ENCODE measurements at places on chromosomes 1 and 21. TPM values are rescaled to one million over a fixed set of nuclear protein-coding genes. Genes with fewer than 3 reads are reported as not detected.

FCGR2B gene
- total RNA-seq, result 29.5 TPM

NHLH1 gene
- not detected for total RNA-seq

MFSD2A gene
- 97.1 TPM for total RNA-seq

CD84 gene
- 2.4 TPM for total RNA-seq

DNA sequence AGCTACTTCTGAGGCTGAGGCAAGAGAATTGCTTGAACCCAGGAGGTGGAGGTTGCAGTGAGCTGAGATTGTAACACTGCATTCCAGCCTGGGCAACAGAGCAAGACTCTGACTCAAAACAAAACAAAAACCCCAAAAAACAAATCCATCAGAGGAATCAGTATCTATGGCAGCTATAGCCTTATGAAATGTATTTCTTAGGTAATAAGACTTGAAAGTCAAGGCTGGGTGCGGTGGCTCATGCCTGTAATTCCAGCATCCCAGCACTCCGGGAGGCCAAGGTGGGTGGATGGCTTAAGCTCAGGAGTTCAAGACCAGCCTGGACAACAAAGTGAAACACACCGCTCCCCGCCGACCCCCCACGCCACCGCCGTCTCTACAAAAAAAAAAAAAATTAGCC, 31.1 kb upstream of the EYA3 start:
- DNase-seq, result no peak
- no peak overlapping the region for H3K27ac ChIP-seq
- no peaks in the 10 kb centered on the region for H3K36me3 ChIP-seq
- no peaks in the 10 kb centered on the region for H3K4me1 ChIP-seq

GRCh38 chr21:28247454-28248020, 745.1 kb downstream of the LTN1 start:
- H3K27me3 ChIP-seq, result no peaks in the 10 kb centered on the region
- H3K4me1 ChIP-seq, result no peaks in the 10 kb centered on the region
- H3K36me3 ChIP-seq, result no peaks in the 10 kb centered on the region
- H3K4me3 ChIP-seq, result no peak overlapping the region

DNA sequence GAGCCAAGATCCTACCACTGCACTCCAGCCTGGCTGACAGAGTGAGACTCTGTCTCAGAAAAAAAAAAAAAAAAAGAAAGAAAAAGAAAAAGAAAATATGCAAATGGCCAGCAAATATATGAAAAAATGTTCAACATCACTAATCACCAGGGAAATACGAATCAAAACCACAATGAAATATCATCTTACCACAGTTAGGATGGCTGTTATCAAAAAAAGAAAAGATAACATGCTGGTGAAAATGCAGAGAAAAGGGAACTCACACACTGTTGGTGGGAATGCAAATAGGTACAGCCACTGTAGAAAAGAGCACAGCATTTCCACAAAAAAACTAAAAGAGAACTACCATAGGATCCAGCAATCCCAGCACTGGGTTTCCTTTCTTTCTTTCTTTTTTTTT, 477.5 kb downstream of the SMYD3 start:
- H3K4me1 ChIP-seq, result no peaks in the 10 kb centered on the region
- no peaks in the 10 kb centered on the region for H3K27me3 ChIP-seq
- H3K36me3 ChIP-seq, result no peaks in the 10 kb centered on the region
- H3K27ac ChIP-seq, result no peak overlapping the region
- H3K4me3 ChIP-seq, result no peak overlapping the region

GRCh38 chr1:33455539-33456501, 16.6 kb upstream of the ZSCAN20 start:
- no peak overlapping the region for H3K4me3 ChIP-seq
- H3K4me1 ChIP-seq, result no peaks in the 10 kb centered on the region
- H3K27me3 ChIP-seq, result no peaks in the 10 kb centered on the region
- H3K36me3 ChIP-seq, result no peaks in the 10 kb centered on the region

- no peaks in the 10 kb centered on the region for H3K27me3 ChIP-seq
- H3K4me1 ChIP-seq, result peaks cover 6% of the 10 kb centered on the region
- H3K4me3 ChIP-seq, result no peak overlapping the region
- H3K36me3 ChIP-seq, result no peaks in the 10 kb centered on the region
- H3K27ac ChIP-seq, result no peak overlapping the region
These were observed 32.1 kb upstream of the LRIG2 start for GRCh38 chr1:113040718-113041412.

- H3K36me3 ChIP-seq, result no peaks in the 10 kb centered on the region
- no peak overlapping the region for H3K27ac ChIP-seq
- no peak for DNase-seq
- H3K4me3 ChIP-seq, result no peak overlapping the region
These were observed 21.3 kb downstream of the UBASH3A start for GRCh38 chr21:42424914-42425541.

- no peak overlapping the region for H3K27ac ChIP-seq
- no peak overlapping the region for H3K4me3 ChIP-seq
- DNase-seq, result no peak
- H3K4me1 ChIP-seq, result no peaks in the 10 kb centered on the region
- H3K27me3 ChIP-seq, result no peaks in the 10 kb centered on the region
These were observed 2.0 kb upstream of the OR2AK2 start for GRCh38 chr1:247962911-247963588.

- DNase-seq, result no peak
- H3K4me1 ChIP-seq, result no peaks in the 10 kb centered on the region
- H3K4me3 ChIP-seq, result no peak overlapping the region
- H3K27ac ChIP-seq, result no peak overlapping the region
These were observed 71.8 kb upstream of the ECE1 start for GRCh38 chr1:21362096-21362495.

- H3K27me3 ChIP-seq, result no peaks in the 10 kb centered on the region
- H3K36me3 ChIP-seq, result no peaks in the 10 kb centered on the region
- H3K4me3 ChIP-seq, result no peak overlapping the region
- no peak for DNase-seq
These were observed 170.9 kb downstream of the COL11A1 start for GRCh38 chr1:102937401-102937800.

DNA sequence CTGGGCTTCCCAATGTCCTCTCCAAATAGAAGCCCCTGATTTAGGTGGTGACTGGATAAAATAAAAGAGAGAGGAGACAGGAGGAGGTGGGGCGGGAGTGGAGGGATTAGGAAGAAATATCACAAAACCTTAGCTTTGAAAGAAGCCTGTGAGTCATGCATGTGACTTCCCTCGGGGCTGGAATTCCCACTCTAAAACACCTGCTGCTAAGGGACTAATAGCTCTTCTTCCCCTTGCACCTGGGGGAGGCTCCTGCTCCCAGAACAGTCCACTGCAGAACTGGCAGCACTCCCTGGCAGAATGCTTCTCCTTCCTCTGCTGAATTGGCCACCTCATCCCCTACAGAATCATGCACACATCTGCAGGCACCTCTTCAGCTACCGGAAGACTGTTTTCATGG, 207.2 kb downstream of the ATG4C start:
- DNase-seq, result no peak
- no peaks in the 10 kb centered on the region for H3K36me3 ChIP-seq
- no peaks in the 10 kb centered on the region for H3K4me1 ChIP-seq

DNA sequence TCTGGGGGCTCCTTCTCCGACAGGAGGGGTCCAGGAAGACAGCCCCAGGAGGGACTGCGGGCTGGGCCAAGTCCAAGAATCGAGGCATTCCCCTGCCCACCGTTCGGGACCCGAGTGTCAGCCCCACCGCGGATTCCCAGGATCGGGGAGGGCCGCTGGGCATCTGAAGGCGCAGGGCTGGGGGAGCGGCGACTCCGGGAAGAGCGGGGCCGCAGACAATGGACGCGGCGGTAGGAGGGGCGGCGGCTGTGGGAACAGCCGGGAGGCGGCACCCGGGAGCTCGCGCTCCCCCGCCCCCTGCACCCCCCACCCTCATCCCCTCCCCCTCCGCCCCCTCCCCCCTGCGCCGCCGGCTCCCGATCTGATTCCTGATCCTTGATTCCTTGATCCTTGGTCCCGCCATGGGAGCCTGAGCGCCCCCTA, at the start of gene VANGL2:
Gene VANGL2, plus strand, starts transcription at position 342 of the 423 bp plus-strand sequence. CDS start 15,274 bp downstream, outside the sequence.
- no peaks in the 10 kb centered on the region for H3K4me1 ChIP-seq
- H3K27me3 ChIP-seq, result no peaks in the 10 kb centered on the region
- no peaks in the 10 kb centered on the region for H3K36me3 ChIP-seq

DNA sequence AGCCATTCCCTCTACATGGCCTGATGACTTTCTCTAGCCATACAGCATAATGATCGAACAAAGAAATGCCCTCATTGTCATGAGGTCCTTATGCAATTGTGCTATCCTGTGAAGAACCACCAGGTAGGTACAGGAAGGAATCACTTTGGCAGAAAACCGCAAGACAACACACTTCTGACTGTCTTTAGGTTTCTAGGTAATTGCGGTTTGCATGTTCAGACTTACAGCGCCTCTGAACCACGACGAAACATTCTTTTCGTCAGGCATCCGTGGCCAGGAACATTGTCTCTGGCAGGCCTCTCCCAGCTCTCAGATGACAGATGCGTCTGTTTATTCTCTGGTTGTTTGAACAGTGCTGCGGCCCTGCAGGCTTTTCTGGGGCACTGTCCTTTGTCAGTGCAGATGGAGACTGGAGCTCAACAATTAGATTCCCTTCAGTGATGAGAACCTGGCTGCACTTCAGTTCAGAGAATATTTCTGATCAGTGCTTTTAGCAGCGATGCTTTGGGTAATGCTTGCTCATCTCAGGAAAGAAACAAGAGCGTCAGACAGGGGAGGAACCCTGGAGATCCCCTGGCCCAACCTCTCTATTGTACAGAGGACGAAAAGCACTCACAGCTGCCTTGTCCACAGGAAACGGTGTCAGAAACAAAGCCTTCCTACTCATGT, 63.4 kb downstream of the B3GALT5 start:
- H3K27ac ChIP-seq, result no peak overlapping the region
- H3K4me1 ChIP-seq, result no peaks in the 10 kb centered on the region
- DNase-seq, result no peak

GRCh38 chr21:20943561-20943997, 54.6 kb upstream of the NCAM2 start:
- H3K4me3 ChIP-seq, result no peak overlapping the region
- H3K4me1 ChIP-seq, result no peaks in the 10 kb centered on the region
- H3K27ac ChIP-seq, result no peak overlapping the region
- H3K27me3 ChIP-seq, result no peaks in the 10 kb centered on the region
- DNase-seq, result no peak
- no peaks in the 10 kb centered on the region for H3K36me3 ChIP-seq

DNA sequence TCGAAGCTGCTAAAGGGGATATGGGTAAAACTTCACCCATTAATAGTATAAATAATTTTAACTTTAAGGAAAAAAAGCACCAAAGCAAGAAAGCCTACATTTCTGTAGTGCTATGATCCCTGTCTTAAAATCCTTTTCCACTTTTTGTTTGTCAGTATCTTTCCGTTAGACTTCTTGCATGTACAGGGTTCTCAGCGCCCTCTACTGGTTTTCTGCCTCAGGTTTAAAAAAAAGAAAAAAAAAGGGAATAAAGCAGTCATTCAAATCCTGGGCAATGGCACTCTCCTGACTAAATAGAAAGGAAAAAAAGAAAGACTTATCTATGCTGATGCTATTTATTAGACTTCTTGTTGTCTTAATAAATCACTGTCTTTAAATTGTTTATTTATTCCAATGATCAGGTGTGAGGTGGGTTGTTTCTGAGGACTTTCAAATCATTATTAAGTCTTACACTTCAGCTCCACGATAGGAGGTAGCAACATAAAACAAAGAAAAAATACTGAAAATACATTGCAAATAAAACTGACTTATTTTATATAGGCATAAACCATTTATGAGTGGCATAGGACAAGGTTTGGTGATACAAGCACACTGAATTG, 475.4 kb upstream of the NR5A2 start:
- H3K27me3 ChIP-seq, result no peaks in the 10 kb centered on the region
- no peak for DNase-seq
- H3K36me3 ChIP-seq, result no peaks in the 10 kb centered on the region
- no peak overlapping the region for H3K27ac ChIP-seq

- no peaks in the 10 kb centered on the region for H3K27me3 ChIP-seq
- DNase-seq, result no peak
- H3K36me3 ChIP-seq, result no peaks in the 10 kb centered on the region
- no peak overlapping the region for H3K4me3 ChIP-seq
- no peak overlapping the region for H3K27ac ChIP-seq
- H3K4me1 ChIP-seq, result no peaks in the 10 kb centered on the region
These were observed 19.2 kb downstream of the MAB21L3 start for GRCh38 chr1:116130356-116130755.

- DNase-seq, result no peak
- no peaks in the 10 kb centered on the region for H3K36me3 ChIP-seq
- H3K27me3 ChIP-seq, result no peaks in the 10 kb centered on the region
- no peak overlapping the region for H3K27ac ChIP-seq
These were observed 54.1 kb upstream of the ATP1A1 start for GRCh38 chr1:116318897-116319296.

DNA sequence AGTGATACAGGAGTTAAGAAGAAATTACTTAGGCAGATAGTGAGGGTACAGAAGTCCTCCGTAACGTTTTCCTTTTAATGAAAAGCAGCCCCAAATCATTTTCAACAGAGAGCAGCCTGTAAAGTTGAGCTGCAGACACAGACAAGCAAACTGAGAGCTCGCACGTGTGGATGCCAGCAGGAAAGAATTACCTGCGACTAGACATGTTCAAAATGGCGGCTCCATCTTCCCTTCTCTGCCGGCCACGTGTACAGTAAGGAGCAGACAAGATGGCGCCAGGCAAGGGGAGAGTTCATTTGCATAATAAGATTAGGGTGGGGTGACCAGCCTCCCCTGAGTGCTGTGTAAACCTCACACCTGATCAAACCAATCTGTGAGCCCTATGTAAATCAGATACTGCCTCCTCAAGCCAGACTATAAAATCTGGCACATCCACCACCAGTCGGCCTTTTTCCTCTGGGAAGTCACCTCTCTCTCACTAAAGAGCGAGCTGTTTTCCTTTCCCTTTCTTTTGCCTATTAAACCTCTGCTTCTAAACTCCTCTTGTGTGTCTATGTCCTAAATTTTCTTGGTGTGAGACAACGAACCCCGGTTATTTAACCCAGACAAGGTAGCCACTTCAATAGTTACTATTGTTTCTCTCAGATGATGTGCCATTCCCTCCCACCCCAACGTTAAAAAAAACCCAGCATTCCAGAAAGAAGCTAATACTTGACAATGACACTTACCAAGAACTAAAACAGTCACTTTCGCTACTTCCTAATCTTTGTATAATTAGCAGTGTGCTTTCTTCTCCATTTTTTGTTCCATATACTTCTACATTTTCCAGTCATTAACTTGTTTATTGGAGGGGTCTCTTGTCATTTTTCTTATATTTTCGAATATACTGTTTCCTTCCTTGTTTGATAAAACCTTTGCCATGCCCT, 27.4 kb downstream of the DUSP10 start:
- DNase-seq, result no peak
- H3K27me3 ChIP-seq, result no peaks in the 10 kb centered on the region
- H3K36me3 ChIP-seq, result no peaks in the 10 kb centered on the region

Measured in right lobe of liver (tissue), 6 donors.